Epithelial cell of proximal tubule (primary cell): ENCODE measurements at places on chromosomes 12 and 14.

- no peak for DNase-seq
These were observed 58.1 kb upstream of the PLEKHG3 start for GRCh38 chr14:64646103-64646502.

DNA sequence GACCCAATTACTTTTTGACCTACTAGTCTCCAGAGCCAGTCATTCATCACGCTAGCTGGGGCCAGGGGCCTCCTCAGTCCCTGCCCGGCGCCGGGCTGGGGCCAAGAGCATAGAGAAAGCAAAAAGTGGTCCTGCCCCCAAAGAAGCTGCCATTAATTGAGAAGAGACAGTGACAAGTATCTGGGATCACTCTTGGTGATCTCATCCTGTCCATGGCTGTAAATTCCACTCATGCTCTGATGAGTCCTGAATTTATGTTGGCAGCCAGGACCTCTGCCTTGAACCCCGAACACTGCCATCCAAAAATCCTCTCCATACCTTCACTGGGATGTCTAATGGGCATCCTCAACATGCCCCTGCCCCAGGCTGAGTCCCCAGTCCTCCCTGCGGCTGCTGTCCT, 34.4 kb upstream of the DLK1 start:
- DNase-seq, result no peak

DNA sequence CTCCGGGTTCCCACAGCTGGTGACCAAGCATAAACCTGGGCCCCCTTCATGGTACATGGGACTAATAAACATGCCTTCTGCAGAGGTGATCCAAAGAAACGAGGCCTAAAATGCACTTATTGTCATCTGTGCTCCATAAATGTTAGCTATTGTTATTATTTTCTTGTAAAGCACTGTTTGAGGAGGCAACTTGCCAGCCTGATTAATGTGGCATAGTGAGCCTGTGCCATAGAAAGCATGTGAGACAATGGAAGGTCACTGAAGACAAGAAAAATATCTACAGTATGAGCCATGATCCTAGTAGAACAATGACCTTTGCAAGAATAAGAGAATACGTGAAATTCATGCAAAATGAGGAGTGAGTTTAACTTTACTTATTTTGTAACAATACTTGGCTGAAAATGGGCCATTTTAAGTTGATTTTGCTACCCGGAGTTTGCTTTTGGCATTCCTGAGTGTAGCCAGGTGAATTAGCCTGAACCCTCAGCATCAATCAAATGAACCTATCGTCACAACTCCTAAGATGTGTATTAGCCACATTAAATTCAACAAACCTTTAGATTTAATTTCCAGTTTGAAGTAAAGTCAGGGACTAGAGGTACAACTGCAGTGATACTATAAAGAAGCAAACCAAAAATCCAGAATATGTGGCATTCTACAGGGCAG, 52.2 kb downstream of the CPM start:
- DNase-seq, result no peak

GRCh38 chr12:14905269-14906004, 19.8 kb upstream of the MGP start:
- DNase-seq, result no peak

GRCh38 chr14:50530794-50531365, 1.5 kb downstream of the MAP4K5 start:
- DNase-seq, result no peak

DNA sequence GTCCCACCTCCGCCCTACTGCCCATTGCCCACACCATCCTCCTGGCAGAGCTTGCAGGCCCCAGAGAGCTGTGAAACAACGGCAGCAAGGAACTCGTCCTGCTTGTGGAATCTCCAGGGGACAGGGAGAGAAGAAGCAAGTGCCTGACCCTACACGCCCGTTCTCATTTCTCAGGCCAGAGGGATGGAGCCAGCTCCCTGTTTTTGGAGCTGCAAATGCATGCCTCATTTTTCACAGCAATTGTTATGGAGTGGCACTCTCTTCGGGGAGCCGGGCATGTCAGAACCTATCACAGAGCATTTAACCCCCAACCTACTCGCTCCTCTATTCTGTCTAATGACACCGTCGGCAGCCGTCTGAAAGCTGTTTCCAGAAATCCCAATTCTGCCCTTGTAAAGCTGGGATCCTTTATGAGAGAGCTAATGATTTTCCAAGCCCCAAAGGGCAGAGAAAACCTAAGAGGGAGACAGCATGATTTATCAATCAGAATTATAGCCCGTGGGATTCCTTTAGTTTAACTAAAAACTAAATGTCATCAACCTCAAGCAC, 222.3 kb upstream of the NOS1 start:
- DNase-seq, result no peak

DNA sequence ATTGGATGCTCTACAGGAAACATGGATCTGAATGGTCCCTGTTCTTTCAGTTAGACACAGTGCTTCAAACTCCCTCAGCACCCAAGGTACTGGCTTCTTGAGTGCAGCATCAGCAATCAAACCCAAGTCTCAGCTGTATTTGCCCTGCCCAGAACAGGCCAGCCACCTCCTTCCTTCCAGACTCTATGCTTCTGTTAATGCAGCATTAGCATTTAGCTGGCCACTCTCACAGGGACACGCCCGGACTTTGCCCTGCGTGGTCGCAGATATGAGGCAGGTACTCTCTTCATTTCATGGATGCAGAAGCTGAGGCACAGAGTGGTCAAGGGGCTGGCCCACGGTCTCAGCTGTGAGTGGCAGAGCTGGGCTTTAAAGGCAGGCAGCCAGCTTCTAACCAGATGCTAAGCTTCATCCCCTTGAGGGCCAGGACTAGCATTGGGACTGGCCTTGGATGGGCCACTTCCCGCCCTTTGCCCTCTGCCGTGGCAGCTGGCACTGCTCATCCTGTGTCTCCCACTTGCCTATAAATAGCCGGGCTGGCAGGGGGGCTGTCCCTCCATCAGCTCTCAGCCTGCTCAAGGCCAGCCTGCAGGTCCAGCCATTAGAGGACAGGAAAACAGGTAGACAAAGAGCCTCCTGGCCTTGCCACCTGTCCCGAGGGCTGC, 1.5 kb upstream of the SLC25A47 start:
- no peak for DNase-seq

- DNase-seq, result no peak
These were observed 5.3 kb downstream of the ASB2 start for GRCh38 chr14:93970965-93971634.

DNA sequence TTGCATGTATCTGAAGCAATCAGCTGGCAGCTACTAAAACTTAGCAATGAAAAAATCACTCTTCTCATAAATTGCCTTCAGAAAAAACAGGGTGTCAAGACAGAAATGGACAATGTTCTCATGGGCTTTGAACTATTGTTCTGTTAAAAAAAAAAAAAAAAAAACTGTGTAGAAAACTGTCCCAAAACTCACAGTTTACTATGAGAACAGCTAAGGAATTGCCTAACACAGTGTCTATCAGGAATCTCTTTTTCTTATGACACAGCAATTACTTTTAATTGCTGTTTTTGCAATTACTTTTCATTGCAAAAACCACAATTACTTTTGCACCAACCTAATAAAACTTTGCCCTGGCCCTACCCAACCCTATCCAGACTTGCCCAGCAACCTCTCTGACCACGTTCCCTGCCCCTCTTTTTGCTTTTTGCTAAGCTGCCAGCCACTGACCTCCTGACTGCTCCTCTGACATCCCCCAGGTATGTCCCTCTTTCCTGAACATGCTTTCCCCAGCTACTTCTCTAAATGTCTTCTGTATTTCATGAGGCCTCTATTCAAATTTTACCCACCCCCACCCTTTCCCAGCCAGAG, 68.0 kb upstream of the SLCO1C1 start:
- no peak for DNase-seq

DNA sequence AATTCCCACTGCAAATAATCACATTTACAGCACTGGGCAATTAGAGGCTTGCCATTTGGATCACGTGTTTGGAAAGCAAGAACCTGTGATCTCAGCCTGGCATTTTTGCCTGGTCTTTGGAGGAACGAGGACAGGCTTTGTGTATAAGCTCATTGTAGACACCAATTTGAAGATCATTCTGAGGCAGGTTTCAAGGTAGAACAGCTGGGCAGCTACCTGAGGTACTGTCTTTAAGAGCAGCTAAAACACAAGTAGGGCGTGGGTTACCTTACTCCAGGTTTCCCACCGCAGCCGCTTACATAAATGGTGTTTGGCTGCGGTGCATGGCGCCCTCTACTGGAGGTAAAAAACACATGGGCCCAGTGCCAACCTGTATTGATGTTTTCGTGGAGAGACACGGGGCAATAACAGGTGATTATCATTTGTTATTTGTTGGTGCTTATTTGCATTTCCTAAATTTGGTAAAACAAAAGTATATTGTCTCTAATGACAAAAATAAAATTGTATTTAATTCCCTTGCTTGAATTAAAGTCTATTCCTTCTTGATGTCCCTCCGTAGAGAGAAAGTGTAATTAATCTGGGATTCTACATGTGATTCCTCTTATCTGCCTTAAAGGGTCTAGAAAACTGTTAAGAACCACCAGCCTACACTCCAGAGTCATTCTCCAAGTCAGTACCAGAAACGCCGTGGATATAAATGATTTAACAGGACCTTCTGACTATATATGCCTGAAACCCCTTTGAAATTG, 69.7 kb downstream of the SVOP start:
- peak; percentile 13 for DNase-seq

- DNase-seq, result no peak
These were observed 142.7 kb downstream of the TTLL5 start for GRCh38 chr14:75803765-75804164.

- DNase-seq, result no peak
These were observed 372.7 kb downstream of the IPO8 start for GRCh38 chr12:30323008-30323407.

DNA sequence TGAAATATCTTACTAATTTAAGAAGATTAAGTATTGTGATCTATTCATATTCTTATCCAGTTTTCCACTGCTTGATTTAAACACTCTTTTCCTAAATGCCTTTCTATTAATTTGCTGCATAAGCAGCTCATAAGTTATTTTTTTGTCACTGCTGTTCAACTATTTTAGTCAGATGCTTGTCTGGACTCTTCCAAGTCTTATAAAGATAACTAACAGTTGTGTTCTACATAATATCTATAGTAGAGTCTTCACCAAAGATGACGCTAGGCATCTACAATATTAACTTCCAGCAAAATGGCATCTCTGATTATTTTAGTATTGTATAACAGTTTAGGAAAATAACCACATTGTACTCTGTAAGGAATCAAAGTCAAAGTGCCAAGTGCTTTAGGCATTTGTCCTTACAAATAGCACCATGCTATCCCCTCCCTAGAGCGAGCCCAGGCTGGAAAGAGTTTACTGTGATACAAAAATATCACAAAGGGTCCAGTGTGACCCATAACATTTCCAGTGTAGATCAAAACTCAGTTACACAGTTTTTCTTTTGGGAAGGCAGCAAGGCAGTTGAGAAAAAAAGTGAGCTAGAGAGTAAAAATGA, 98.2 kb downstream of the DENND5B start:
- DNase-seq, result no peak

DNA sequence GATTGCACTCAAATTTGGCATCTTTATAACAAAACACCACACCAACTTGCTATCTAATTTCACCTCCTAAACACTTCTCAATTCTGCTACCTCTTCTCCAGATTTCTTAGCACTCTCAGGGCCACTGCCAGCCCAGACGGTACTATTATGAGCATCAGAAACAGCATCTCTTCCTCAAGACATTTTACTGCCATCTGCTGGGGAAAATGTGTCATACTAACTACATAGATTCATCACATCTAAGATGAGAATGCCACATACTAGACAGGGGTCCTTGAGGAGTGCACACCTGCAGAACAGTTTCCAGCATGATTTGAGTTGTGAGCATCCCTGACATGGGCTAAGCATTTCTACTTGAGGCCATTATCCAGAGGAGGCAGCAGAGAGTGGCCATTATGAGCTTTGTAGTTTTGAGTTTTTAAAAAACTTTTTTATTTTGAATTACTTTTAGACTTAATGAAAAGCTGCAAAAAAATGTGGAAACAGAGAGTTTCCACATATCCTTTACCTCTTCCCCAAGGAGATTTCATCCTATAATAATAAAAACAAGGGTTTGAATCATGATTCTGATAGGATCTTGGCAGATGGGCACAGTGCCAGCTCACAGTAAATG, 15.1 kb upstream of the GRIP1 start:
- DNase-seq, result no peak

DNA sequence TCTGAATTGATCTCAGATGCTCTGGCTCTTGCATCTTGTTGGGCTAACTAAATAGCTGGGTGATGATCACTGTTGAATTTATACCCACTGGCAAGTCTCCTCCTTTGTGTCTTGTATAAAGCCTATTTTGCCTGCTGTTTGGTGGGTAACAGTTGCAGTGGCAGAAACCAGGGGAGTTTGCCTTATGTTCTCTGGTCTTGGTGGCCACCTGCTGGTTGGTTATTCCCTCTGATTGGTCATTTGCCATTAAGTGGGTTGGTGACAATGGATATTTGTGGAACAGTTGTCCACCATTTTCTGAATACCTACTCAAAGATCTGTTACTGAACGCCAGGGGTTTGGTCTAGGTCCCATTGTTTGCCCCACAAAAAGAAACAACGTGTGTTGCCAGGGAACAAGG, 52.1 kb downstream of the AVPR1A start:
- DNase-seq, result no peak

DNA sequence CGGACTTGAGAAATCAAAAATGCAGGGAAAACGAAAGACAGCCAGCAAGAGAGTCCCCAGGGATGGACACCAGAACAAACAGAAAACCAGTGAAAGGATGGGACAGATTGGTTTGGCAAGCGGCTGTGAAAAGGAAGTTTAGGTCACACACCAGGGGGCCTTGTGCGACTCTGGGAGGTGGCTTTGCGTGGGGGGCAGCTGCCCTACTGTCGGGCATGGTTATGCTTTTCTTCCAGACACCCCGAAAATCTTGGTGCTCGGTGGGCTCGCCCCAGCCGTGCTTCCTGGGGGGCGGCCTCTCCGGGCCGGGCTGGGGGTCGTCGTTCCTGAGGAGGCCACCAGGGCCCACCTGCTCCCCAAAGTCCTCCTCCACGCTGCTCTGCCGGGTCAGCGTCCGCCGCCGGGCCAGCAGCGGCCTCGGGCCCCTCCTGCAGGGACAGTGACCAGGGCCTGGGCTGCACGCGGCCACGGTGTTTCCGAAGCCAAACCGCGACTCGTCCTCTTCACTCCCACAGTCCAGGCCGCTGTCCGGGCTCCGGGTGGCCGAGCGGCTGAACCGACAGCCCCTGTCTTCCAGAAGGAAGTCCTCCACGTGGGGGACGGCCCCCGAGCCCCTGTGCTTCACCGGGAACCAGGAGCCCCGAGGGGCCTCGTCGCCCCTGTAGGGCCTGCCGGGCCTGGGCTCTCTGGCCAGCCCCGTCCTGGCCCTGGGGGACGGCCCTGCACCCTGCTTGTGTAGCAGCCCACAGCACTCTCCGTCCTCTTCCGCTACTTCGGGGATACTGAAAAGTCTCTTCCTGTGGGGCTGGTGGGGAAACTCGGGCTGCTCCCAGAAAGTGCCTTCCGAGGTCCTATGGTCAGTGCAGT, 86.5 kb downstream of the PIWIL1 start:
- no peak for DNase-seq
